Forelimb muscle (tissue), 1 donor: ENCODE measurements at places on chromosomes 5 and 9.

- DNase-seq, result no peak
These were observed 29.4 kb downstream of the ATPSCKMT start for GRCh38 chr5:10220248-10220647.

GRCh38 chr5:2129568-2130272 is 247.0 kb upstream of the IRX4 start:
- DNase-seq, result no peak

DNA sequence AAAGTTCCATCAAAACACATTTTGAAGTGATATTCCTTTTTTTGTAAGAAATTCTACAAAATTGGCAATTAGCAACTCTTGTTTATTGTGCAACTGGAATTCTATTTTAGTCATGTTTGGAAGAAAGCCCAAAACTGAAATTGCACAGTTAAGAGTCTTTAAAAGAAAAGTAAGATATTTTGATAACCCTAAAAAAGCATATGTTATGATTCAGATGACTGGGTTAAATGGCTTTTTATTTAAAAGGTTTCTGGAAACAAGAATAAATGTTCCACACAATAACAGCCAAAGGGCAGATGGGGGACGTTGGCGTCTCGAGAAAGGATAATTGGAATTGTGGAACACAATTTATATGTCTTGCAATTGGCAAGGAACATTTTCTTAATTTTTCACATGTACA is 275.2 kb downstream of the CDH9 start:
- no peak for DNase-seq

DNA sequence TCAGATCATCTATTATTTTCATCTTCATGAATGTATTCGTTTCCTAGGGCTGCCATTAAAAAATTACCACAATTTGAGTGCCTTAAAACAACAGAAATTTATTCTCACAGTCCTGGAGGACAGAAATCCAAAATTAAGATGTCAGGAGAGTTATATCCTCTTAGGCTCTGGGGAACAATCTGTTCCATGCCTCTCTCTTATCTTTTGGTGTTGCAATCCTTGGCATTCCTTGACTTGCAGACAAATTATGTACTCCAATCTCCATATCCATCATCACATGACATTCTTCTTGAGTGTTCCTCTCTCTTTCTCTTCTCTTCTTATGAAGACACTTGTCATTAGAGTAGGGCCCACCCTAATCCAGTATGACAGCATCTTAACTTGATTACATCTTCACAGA is 339.4 kb downstream of the EFNA5 start:
- no peak for DNase-seq

GRCh38 chr5:113572716-113573115 is 59.2 kb downstream of the YTHDC2 start:
- no peak for DNase-seq

- DNase-seq, result peak; percentile 25
These were observed 20.1 kb upstream of the TCERG1 start for GRCh38 chr5:146426853-146427618.

GRCh38 chr9:80836013-80836412 is 853.3 kb downstream of the TLE1 start:
- DNase-seq, result no peak

- no peak for DNase-seq
These were observed 8.2 kb downstream of the RANBP6 start for GRCh38 chr9:6007058-6007769.

DNA sequence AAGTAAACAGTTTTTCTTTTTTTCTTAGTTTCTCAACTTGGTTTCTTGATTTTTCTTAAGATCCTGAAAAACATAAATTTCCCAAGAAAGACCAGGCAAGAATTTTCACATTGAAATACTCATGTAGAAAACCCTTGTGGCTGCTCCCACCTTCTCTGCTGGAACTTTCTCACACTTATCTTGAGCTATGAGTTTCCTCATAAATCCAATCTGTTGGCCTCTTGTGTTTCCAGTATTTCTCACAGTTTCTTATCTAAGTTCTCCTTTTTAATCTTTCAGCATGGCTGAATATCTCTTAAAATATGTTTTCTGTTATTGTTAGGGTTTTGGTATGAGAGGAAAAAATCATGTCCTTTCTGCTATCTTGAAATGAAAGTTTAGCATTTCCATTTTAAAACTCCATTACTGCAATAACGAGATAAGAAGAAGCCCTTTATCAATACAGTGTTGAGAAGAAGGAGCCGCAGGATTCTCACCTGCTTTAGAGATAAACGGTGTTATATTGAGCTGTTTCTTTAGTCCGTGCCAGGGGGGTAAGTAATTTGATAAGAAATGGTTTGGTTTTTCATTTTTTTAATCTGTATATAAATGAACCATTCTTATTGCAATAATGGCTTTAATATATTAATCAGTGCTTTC is 89.3 kb downstream of the ALDH1A1 start:
- DNase-seq, result no peak

DNA sequence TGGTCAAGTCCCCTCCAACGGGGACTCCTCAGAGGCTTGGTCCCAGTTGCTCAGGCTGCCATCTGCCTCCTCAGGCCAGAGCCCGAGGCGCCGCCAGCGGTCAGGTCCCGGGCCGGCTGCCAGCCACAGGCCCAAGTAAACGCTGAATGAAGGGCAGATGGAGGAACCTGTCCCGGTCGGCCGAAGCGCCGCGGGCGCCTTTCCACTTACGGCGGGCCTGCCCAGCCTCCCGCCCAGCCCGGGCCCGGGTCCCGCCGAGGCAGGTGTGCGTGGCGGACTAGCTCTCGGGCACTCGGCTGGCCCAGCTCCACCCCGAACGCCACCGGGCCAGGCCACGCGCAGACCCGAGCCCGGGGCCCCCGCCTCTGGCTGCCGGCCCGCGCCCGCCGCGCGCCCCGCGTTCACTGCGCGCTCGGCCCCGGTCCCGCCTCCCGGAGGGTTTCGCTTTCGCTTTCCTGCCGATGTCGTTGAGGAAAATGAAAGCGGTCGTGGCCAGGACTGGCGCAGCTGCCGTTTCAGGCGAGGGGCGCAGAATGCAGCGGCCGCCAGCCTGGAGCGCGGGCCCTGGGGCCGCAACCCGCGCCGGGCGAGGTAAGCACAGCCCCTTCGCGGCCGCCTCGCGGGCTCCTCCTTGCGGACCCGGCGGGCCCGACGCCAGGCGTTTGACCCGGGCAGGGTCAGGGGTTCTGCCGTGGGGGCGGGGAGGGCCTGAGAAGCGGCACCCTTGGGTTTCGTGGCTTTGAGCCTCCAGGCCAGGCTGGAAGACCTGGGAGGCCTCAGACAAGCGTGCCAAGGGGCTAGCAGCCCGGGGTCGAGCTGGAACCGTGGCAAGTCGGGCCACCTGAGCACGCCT is 41.2 kb downstream of the SLC22A5 start:
- DNase-seq, result no peak

GRCh38 chr9:26033336-26033735 is 355.1 kb upstream of the TUSC1 start:
- no peak for DNase-seq

DNA sequence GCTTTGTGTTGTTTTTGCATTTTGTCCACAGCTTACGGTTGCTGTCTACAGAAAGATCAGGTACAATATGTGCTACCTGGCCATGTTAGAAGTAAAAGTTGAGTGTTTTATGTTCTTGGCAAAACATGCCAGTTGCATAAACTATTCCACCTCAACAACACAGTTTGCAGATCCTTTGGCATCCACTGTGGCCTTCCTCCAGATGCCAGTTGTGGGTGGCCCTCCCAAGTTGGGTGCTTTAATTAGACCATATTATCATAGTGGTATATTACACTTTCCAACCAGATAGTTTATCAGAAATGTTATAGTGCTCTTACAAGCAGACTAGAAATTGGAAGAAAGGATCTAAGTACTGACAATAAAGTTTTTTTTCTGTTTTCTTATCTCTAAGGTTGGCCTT is 386.9 kb upstream of the KCNN2 start:
- no peak for DNase-seq

DNA sequence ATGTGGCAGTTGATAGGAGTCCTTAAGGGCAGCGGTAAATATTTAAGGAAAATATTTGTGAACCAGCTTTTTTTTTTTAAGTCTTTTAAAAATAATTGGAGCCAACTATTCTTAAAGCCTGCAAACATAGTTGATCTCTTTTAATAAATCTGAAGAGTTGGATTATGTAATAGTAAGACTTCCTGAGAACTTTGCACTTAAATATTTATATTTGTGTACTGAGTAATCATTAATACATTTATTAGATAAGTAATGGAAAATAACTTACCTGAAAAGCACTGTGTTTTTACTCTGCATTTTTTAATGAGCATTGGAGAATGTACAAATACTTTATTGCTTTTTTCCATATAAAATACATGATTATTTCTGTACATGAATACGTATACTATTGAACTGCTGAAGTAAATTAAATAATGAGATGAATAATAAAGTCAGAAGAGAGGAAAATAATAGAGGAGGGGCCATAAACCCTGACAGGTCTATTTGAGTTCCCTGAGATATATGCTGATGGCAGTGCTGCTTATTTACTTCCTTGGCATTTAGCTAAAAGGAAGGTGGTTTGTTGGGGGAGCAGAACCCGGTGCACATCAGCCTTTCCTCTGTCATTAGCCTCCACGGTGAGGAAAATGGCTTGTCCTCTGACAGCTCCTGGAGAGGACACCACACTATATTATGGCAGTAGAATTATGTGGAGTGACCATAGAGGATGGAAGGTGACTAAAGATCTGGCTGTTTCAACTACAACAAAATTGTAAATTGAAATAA is 148.0 kb downstream of the ZSWIM6 start:
- DNase-seq, result no peak

DNA sequence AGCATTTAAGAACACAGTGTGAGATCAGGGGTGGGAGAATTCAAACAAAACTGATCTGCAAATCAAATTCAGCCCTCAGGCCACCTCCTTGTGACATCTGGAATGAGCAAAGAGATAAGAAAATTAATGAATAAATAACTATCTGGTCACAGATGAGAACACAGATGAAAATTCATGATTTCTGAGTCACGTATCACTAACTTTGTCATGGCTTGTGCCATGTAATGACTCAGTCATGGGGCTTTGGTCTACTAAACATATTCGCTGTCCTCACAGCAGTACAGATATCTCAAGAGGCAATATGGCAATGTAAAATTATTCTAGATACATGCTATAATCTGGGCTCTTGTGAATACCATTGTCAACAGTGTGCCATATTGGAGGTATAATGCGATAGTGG is 274.4 kb downstream of the MAN2A1 start:
- DNase-seq, result no peak

GRCh38 chr5:76445830-76446229 is 42.7 kb downstream of the IQGAP2 start:
- no peak for DNase-seq

GRCh38 chr5:113232667-113233066 is 202.1 kb downstream of the TSSK1B start:
- DNase-seq, result no peak

DNA sequence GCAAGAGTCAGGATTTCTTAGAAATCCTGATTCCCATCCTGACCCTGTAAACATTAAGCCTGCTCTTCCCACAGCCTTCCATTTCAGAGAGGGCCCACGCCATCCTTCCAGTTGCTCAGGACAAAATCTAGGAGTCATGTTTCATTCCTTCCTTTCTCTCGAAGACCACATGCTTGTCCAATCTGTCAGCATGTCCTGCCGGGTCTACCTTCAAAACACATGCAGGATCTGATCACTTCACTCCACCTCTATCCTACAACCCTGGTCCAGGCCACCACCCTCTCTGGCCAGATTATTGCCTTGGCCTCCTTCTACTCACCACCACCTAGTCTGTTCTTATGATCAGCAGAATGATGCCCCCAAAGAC is 79.8 kb downstream of the C5orf15 start:
- no peak for DNase-seq

DNA sequence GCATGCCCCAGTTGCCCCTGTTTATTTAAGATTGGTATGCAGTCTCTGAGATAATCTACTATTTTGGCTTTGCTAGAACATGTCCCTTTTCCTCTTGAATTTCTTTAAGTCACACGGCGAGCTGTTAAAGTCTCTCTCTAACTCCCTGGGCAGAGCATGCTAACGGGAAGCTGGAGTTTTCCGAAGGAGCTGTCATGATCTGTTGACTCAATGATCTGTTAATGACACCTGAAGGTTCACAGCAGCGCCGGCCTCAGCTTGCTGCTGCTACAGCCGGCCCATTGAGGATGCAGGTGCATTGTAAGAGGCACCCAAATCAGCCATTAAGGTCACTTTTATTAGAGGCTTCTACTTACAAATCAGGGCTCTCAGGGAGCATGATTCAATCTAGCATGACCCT is 1203.4 kb downstream of the MAT2B start:
- no peak for DNase-seq
